ENCODE measurements at places on chromosomes 2 and 18. TPM values are rescaled to one million over a fixed set of nuclear protein-coding genes. Genes with fewer than 3 reads are reported as not detected.

DNA sequence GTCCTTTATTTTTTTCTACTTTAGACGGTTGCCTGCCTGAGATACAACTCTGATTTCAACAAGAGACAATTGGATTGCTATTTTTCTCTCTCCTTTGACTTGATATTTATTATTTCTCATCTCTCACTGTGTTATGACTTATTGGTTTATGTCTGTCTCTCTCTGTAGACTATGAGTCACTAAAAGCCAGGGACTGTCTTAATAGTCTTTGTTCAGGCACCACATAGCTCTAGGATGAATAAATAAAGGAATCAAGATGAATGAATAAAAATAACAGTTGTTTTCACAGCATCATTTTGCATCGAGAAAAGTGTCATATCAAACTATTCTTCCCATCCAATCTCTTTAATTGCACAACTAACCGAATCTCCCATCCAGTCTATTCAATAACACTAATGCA, 31.4 kb upstream of the CD28 start:
- DNase-seq: no peak

DNA sequence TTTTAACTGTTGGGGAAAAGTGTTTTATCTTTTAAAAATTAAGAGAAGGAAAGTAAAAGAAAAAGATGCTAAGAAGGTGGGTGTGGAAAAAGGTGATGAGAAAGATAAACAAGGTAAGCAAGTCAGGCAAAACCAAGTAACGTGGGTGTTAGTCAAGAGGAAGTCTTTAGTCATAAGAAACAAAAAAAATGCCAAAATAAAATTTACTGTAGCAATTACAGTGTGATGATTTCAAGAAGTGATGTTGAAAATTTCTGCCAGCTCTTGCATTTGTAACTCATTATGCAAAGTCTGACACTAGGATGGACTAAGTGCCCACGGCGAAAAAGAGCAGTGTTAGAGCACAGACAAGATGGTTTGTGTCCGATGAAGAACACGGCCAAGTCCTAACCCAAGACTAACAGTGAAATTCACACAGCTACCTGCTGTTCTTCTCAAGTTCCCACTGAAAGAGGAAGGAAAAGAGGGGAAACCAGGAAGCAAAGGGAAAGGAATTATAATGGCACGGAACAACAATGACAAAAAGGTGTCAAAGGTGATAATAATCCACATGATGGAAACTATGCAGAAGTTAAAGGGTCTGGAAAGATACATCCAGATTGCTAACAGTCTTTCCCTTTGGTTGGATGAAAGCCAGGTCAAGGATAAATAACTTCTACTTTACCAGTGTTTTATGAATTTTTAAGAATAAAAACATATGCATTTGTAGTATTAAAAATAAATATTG, 34.1 kb downstream of the NOL10 start:
- no peak for DNase-seq

GRCh38 chr2:50491541-50492476, 540.1 kb downstream of the NRXN1 start:
- peak; percentile 5 for DNase-seq

DNA sequence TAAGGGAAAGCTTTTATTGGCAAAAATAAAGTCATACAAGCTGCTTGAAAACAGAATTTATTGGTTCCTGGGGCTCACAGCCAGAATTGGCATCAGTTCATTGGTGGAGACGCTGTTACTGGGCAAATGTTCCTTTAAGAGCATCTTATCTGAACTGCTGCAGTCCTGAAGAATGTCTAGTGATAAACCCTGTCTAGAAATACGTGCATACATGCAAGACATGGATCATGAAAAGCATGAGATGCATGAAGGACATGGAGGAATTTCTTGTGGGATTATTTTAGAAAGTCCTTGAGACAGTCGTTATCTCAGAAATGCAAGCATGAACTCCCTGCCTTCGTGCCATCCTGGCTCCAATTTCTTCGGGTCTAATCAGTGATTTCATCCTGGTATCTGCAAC, 32.5 kb upstream of the FHOD3 start:
- no peak for DNase-seq

DNA sequence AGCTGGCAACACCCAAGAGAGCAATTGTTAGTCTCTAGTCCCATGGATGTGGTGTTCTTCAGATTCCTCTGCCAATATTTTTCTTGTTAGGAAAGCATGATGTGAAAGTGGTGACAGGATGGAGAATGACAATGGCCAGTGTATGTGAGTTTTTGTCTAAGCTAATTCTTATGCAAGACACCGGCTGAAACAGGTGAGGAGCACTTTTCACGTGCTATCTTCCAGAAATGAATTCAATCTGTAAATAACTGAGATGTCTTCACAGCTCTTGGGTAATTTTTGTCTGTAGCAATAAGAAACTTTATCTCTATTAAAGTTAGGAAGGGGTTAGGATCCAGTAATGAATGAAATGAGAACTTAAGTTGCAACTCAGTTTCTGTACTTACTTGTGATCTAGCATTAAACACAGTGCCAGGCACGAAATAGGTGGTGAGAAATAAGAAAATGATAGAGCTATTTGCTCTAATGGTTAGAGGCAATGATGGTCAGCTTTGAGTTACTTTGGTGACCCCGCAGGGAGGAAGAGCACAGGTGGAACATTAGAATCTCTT, 676 bp upstream of the AGPS start:
- DNase-seq: no peak

GRCh38 chr2:238739668-238740067, 108.2 kb upstream of the TWIST2 start:
- DNase-seq: no peak

- no peak for DNase-seq
Observed at GRCh38 chr18:24104486-24104885, 34.4 kb upstream of the CABYR start.

DNA sequence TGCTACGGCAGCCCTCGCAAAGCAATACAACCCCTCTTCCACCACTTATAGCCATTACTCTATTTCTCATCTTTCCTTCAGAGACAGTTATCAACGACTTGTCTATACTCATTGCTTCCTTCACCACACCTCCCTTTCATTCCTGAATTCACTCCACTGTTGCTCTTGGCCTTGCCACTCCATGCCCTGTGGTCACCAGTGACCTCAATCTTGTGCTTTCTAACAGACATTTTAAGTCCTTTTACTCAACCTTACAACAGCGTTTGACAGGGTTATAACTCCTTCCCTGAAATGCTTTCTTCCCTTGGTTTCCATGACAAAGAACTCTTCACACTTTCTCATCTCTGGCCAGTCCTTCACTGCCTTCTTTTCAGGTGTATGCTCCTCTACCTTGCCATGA, 90.6 kb upstream of the CCDC141 start:
- no peak for DNase-seq

DNA sequence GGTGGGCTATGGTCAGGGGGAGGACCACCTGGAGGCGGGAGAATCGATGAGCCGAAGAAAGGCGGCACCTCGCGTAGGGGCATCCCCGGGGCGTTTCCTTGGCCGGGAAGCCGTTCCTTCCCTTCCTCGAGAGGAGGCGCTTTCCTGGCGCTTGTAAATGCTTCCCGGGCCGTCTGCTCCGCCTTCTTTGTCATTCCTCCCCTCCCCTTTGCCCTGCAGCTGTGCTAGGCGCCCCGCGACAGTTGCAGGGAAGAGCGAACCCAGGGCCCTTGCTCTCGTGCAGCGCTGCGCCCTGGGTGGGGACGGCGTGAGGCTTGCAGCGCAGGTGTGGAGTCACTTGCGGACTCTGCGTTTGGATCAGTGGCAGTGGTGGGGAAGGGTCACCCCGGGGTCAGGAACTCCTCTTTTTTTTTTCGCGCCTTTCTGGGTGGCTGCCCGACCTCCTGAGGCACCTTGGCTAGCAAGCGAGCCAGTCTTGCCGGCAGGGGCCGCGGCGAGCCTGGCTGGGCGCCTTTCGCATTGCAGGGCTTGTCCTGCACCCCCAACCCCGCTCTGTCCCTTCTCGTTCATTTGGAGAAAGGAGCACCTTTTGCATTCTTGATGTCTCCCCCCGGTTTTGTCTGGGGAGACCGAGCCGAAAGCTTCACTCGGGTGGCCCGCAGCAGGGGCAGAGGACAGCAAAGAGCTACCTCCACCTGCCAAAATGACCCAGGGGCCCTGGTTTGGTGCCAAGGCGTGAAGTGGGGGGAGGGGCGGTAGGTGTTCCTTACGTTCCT, 858 bp downstream of the KCNS3 start:
- DNase-seq: no peak

- no peak for DNase-seq
Observed at GRCh38 chr2:201890453-201890852, 84.1 kb downstream of the CDK15 start.

GRCh38 chr2:85516653-85517389, 22.1 kb upstream of the MAT2A start:
- no peak for DNase-seq

The ITPRIPL1 gene
- 12.2 TPM for total RNA-seq

The CFAP65 gene
- 0.33 TPM for total RNA-seq

The RFX8 gene
- total RNA-seq: not detected

The CTNNA2 gene
- 0.54 TPM for total RNA-seq

The POTEJ gene
- not detected for total RNA-seq

The SP5 gene
- 0.64 TPM for total RNA-seq
